Stimulated activated CD8-positive, alpha-beta memory T cell treated with anti-CD3 and anti-CD28 coated beads, Interleukin-7, amount 100 ng/mL, for 1 hour (primary cell): ENCODE measurements at places on chromosomes 7 and 10.

GRCh38 chr10:12308057-12308456 lies 41.3 kb upstream of the CAMK1D start:
- DNase-seq: no peak

GRCh38 chr10:44394696-44395381 lies 9.9 kb upstream of the CXCL12 start:
- no peak for DNase-seq

DNA sequence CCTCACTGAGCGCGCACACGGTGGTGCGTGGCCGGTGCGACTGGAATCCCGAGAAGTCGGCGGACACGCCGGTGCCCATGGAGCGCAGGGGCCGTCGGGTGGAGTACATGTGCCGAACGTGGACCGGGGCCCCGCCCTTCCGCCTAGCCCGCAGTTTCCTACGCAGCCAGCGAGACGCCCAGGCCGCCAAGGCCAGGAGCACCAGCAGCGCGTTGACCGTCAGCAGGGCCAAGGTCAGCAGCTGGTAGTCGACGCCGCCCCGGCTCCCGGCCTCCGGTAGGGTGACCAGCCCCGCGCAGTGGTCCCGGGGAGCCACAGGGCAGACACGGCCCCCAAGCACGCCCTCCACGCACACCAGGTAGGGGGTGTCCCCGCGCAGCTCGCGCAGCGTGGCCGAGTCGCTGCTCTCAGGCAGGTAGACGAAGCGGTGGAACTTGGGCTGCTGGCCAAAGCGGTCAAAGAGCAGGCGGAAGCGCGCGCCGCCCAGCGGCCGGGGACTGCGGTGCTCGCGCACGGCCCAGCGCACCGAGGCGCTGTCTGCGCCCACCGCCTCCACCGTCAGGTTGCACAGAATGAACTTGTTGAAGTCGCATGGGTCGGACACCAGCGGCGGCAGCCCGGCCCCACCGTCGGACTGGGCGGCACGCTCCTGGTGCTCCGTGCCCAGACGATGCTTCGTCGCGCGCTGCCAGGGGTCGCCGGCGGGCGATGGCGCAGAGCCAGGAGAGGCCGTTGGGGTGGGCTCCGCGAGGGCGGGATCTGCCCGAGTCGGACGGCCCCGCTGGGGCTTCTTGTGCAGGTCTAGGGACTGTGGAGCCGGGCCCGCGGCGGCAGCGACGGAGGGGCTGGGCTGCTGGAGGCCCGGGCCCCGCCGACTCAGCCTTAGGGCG lies 2.2 kb downstream of the TRIL start:
- DNase-seq: no peak

DNA sequence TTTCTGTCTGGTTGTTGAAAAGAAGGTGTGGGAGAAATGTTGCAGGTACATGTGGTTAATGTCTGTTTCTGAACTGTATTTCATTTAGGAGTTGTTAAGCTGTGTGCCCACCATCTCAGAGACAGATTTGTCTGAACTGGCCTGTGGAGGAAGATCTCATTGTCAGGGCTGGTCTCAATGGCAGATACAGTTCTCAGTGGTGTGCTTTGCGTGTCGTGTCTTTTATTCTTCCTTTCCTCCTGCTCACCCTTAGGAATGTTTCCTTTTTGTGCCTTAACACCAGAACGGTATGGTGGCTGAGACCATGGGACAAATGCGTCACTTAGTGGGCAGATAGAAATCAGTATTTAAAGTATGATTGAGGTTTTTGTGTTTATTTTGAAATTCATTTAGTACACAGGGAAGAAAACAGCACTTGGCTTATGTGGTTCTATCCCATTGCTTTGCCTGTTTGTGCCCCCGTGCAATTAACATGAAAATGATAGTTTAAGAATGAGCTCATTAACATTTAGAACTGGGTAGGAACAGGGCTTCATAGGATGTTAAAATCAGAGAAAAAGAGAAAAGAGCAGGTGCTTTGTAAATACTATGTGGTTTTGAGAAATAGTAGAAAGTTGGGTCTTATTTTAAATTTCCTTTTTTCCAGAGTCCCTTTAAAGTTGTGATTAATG lies 112.6 kb downstream of the AUTS2 start:
- no peak for DNase-seq

GRCh38 chr7:8629504-8629903 lies 196.1 kb downstream of the NXPH1 start:
- DNase-seq: no peak

GRCh38 chr7:29866490-29866930 lies 60.2 kb downstream of the WIPF3 start:
- no peak for DNase-seq

DNA sequence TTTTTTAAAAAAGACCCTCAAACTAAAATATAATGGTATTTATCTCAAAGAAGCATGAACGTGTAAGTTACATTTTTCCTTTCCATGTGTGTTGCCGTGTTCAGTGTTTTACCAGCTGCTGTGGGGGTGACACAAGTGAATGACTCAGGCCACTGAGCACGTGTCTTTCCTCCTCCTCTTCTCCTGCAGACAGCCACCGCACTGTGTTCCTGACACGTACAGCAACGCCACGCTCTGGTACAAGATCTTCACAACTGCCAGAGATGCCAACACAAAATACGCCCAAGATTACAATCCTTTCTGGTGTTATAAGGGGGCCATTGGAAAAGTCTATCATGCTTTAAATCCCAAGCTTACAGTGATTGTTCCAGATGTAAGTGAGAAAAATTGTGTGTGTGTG lies 29.7 kb downstream of the TMEM248 start:
- no peak for DNase-seq

DNA sequence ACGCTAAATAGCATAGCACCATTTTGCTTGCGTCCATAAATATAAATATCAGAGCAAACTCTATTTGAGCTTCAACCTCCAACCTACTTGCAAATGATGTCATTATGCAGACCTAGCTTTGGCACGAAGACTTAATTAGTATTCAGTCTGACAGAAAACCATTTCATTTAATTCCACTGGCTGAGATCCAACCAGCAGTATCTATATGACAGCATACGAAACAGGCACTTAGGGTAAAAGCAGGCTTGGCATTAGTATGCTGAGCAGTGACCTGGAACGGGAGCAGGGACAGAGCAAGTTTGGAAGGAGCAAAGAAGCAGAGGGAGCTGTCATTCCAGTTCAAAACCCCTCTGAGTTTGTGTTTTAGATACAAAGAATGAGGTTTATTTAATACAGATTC lies 312.5 kb upstream of the CHRM2 start:
- no peak for DNase-seq

GRCh38 chr7:41824284-41824683 lies 121.4 kb upstream of the INHBA start:
- DNase-seq: no peak

- no peak for DNase-seq
Observed at GRCh38 chr10:100128951-100129350, 47.3 kb upstream of the CPN1 start.
